Fibroblast of the aortic adventitia (primary cell): ENCODE measurements at places on chromosomes 3 and 15. TPM values are rescaled to one million over a fixed set of nuclear protein-coding genes. Genes with fewer than 3 reads are reported as not detected.

Gene STT3B
- 89.3 and 151 TPM in 2 replicates for total RNA-seq

Gene WNT5A
- total RNA-seq: 5.8 and 42.4 TPM in 2 replicates

Gene MAGEL2
- total RNA-seq: under 0.01 and 0.08 TPM in 2 replicates

Gene CTDSPL
- total RNA-seq: 30.1 and 33.6 TPM in 2 replicates

Gene LMOD3
- not detected in 2 replicates for total RNA-seq
